GM23248 (cell line): ENCODE measurements at places on chromosomes 5 and 9. TPM values are rescaled to one million over a fixed set of nuclear protein-coding genes. Genes with fewer than 3 reads are reported as not detected.

ZNF454 gene
- total RNA-seq = 0.97 and 1.9 TPM in 2 replicates

ORM2 gene
- not detected in 2 replicates for total RNA-seq

FAM221B gene
- total RNA-seq = not detected in 2 replicates

SREK1IP1 gene
- 7.3 and 16.2 TPM in 2 replicates for total RNA-seq

PCDHA10 gene
- total RNA-seq = 0.11 and 0.13 TPM in 2 replicates

LHX3 gene
- not detected in 2 replicates for total RNA-seq

PLCXD3 gene
- 0.13 and 0.22 TPM in 2 replicates for total RNA-seq

TGFBI gene
- 7,109 and 7,351 TPM in 2 replicates for total RNA-seq

TICAM2 gene
- 1.9 and 12.3 TPM in 2 replicates for total RNA-seq

DNA sequence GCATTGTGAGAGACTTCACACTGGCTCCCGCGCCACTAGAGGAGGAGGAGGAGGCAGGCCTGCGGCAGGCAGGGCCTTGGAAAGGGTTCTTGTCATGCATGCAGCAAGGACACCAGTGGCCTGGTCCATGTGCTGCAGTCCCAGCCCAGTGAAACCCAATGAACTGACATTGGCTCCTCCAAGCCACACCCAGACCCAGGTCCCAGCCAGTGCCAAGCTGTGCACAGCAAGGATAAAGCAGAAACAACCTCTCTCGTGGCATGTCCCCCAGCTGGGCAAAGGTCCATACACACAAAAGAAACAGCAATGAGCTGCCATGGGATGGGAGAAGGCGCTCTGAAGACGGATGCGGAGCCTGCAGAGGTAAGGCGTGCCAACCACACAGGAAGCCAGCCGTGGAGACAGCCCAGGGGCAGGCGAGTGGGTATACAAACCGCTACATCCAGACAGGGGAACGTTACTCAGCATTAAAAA lies 89.2 kb downstream of the SEMA4D start:
- no peak overlapping the region for H3K27ac ChIP-seq
- no peak overlapping the region for H3K4me3 ChIP-seq
- H3K4me1 ChIP-seq = no peaks in the 10 kb centered on the region
- no peaks in the 10 kb centered on the region for H3K27me3 ChIP-seq

GRCh38 chr5:143172739-143173138 lies 230.7 kb downstream of the NR3C1 start:
- H3K4me1 ChIP-seq = peaks cover 24% of the 10 kb centered on the region
- H3K27me3 ChIP-seq = no peaks in the 10 kb centered on the region
- H3K36me3 ChIP-seq = no peaks in the 10 kb centered on the region
- DNase-seq = no peak
- H3K4me3 ChIP-seq = no peak overlapping the region

DNA sequence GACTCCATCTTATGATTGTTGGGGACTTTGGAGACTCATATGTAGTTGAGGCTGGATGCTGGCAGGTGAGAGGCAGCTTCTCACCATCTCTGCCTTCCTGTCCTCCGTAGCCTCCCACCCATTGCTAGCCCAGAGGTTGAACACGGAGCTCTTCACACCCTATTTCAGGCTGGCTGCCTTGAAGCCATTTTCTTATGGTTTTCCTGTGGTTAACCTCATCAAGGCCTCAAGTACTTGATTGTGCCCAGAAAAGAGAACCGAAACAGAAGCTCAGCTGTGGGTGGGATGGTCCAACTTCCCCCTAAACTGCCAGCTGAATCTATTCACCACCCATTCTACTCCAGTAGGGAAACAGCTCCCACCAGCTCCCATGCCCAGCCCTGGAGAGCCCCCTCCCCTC lies 102.9 kb downstream of the LIFR start:
- 0 out of 2 replicates have a peak, but pooled peaks cover 3% of the 10 kb centered on the region for H3K27me3 ChIP-seq
- 0 out of 2 replicates have a peak, but pooled peaks cover 7% of the 10 kb centered on the region for H3K4me1 ChIP-seq
- H3K27ac ChIP-seq = no peak overlapping the region
- no peaks in the 10 kb centered on the region for H3K36me3 ChIP-seq
- no peak for DNase-seq
- no peak overlapping the region for H3K4me3 ChIP-seq

- no peak overlapping the region for H3K27ac ChIP-seq
- DNase-seq = no peak
- no peaks in the 10 kb centered on the region for H3K4me1 ChIP-seq
- H3K4me3 ChIP-seq = no peak overlapping the region
- no peaks in the 10 kb centered on the region for H3K36me3 ChIP-seq
These were observed 388.3 kb upstream of the CHD1 start for GRCh38 chr5:99317136-99317535.

GRCh38 chr5:133902511-133903118 lies 65.8 kb downstream of the C5orf15 start:
- no peak overlapping the region for H3K27ac ChIP-seq
- no peaks in the 10 kb centered on the region for H3K36me3 ChIP-seq
- DNase-seq = no peak
- peaks cover 3% of the 10 kb centered on the region; the same call in 1 of the 2 replicates for H3K27me3 ChIP-seq

GRCh38 chr9:30932226-30932625 lies 1452.2 kb upstream of the ACO1 start:
- no peaks in the 10 kb centered on the region for H3K36me3 ChIP-seq
- no peak overlapping the region for H3K27ac ChIP-seq
- no peak overlapping the region for H3K4me3 ChIP-seq

GRCh38 chr9:114467910-114468309 lies 37.4 kb downstream of the WHRN start:
- no peaks in the 10 kb centered on the region for H3K27me3 ChIP-seq
- no peaks in the 10 kb centered on the region for H3K36me3 ChIP-seq
- H3K27ac ChIP-seq = no peak overlapping the region

DNA sequence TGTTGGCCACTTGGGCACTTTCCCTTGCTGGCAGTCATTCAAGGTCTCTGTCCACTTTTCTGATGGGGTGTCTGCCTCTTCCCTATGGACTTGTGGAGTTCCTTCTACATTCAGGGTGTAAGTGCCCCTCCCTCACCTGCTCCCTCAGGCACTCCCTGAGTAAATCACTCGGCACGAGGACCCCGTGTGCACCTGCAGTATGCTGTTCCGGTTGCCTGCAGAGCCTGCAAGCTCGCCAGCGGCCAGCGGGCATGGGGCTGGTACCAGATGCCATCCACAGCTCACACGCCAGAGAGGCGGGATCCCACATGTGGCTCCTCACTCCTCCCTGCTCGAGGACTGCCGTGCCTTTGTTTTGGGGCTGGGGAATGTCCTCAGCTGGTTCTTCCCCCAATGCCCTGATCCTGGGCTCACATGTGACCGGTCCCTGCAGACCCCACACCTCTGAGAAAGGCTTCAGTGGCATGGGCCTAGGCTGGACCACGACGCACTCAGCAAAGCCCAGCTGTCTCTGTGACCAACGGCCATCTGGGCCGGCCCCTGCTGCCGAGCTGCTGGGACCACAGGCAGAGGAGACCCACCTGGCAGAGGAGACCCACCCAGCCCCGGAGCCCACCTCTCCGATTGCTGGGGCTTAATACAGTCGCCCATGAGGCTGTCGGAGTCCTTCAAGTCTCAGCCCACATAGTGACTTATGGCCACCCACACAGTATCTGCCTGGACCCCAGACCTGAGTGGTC lies 46.1 kb upstream of the CLPTM1L start:
- H3K36me3 ChIP-seq = no peaks in the 10 kb centered on the region
- H3K27ac ChIP-seq = no peak overlapping the region
- no peak for DNase-seq
- peaks cover 37% of the 10 kb centered on the region for H3K27me3 ChIP-seq

GRCh38 chr5:54927097-54927746 lies 58.2 kb downstream of the ESM1 start:
- no peaks in the 10 kb centered on the region for H3K36me3 ChIP-seq
- no peak overlapping the region for H3K27ac ChIP-seq
- peaks cover 3% of the 10 kb centered on the region for H3K27me3 ChIP-seq
- no peak overlapping the region for H3K4me3 ChIP-seq
- no peaks in the 10 kb centered on the region for H3K4me1 ChIP-seq

DNA sequence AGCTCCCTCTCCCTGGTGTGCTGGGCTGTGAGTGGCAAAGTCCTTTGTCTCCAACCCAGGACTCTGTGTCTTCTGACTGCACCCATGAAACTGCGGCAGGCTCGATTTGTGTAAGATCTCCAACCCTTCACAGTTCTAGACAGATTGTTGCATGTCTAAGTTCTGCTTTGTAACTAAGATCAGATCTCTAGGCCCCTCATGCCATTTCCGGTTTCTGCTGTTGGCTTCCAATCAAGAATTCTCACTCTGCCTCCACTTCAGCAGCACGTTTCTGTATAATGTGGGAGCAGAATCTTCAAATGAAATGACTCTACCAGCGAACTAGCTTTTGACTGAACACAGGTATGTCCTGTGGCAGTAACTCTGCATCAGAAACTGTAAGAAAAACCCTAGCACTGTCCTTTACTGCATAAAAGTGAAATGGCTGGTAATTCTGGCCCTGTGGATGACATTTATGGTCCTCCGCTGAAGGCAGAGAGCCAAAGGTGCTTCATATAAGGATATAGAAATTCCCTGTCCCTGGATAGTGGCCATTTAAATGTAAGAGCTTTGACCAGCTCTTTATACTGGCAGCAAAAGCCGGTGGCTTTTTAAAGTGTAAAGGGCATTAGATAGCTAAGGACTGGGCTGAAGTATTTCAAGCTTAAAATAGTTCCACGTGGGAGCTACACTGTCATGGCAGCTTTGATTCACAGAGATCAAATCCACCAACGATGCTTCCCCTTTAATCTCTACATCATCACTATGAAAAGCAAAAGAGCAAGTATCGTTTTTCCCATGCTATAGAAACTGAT lies 319.0 kb upstream of the CDH6 start:
- DNase-seq = no peak
- no peak overlapping the region for H3K27ac ChIP-seq
- no peaks in the 10 kb centered on the region for H3K27me3 ChIP-seq
- H3K4me1 ChIP-seq = no peaks in the 10 kb centered on the region
- no peaks in the 10 kb centered on the region for H3K36me3 ChIP-seq

GRCh38 chr5:2894736-2895135 lies 143.3 kb upstream of the IRX2 start:
- H3K27me3 ChIP-seq = no peaks in the 10 kb centered on the region
- no peak overlapping the region for H3K27ac ChIP-seq
- no peak overlapping the region for H3K4me3 ChIP-seq
- H3K36me3 ChIP-seq = no peaks in the 10 kb centered on the region
- DNase-seq = no peak

DNA sequence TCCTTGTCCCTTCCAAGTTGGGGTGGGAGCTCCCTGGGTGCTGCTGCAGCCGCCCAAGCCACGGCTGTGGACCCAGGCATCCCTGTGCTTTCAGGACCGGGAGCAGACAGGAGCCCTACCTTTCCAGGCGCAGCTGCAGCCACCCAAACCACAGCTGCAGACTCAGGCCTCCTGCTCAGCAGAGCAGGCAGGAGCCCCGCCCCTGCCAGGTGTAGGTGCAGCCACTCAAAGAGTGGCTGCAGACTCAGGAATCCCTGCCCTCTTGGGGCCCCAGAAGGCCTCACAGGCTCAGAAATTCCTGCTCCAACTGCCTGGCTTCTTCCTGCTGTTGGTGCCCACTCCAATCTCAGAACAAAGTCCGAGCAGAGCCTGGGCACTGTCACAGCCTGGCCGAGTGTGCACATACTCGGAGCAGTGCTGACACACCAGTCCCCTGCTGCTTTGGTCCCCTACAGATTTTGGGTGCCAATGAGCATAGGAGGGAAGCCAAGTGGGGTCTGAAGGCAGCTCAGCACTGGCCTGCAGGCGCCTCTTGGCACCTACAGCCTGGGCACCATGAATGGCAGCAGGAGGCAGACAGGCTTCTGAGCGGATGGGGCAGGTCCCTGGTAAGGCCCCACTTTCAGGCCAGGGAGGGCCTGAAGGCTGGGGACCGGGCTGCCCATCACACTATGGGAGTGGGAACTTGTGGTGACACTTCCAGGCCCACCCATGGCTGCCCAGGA lies 6.0 kb upstream of the TESK1 start:
- H3K4me1 ChIP-seq = peaks cover 8% of the 10 kb centered on the region
- H3K4me3 ChIP-seq = no peak overlapping the region
- no peaks in the 10 kb centered on the region for H3K36me3 ChIP-seq
- H3K27me3 ChIP-seq = no peaks in the 10 kb centered on the region
- no peak for DNase-seq

DNA sequence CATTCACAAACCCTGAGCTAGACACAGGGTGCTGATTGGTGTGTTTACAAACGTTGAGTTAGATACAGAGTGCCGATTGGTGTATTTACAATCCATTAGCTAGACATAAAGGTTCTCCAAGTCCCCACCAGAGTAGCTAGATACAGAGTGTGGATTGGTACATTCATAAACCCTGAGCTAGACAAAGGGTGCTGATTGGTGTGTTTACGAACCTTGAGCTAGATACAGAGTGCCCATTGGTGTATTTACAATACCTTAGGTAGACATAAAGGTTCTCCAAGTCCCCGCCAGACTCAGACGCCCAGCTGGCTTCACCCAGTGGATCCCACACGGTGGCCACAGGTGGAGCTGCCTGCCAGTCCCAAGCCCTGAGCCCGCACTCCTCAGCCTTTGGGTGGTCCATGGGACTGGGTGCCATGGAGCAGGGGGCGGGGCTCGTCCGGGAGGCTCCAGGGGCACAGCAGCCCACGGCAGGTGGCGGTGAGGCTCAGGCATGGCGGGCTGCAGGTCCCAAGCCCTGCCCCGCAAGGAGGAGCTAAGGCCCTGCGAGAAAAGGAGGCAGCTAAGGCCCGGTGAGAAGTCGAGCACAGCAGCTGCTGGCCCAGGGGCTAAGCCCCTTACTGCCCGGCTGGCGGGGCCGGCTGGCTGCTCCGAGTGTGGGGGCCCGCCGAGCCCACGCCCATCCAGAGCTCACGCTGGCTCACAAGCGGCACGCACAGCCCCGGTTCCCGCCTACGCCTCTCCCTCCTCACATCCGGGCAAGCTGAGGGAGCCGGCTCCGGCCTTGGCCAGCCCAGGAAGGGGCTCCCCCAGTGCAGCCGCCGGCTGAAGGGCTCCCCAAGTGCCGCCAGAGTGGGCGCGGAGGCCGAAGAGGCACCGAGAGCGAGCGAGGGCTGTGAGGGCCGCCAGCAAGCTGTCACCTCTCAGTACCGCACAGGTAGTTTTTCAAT lies 1039.2 kb upstream of the CDH9 start:
- no peaks in the 10 kb centered on the region for H3K27me3 ChIP-seq
- H3K27ac ChIP-seq = no peak overlapping the region
- no peaks in the 10 kb centered on the region for H3K4me1 ChIP-seq
- H3K4me3 ChIP-seq = no peak overlapping the region
- no peaks in the 10 kb centered on the region for H3K36me3 ChIP-seq
- DNase-seq = no peak

- peak overlapping the region; percentile 17; the same call in 1 of the 2 replicates for H3K27ac ChIP-seq
- H3K27me3 ChIP-seq = no peaks in the 10 kb centered on the region
- H3K4me1 ChIP-seq = peaks cover 13% of the 10 kb centered on the region
- no peaks in the 10 kb centered on the region for H3K36me3 ChIP-seq
- H3K4me3 ChIP-seq = 0 out of 2 replicates have a peak overlapping the region, but pooled peaks have one; percentile 23
These were observed 4.0 kb downstream of the LMBRD2 start for GRCh38 chr5:36147681-36148080.

DNA sequence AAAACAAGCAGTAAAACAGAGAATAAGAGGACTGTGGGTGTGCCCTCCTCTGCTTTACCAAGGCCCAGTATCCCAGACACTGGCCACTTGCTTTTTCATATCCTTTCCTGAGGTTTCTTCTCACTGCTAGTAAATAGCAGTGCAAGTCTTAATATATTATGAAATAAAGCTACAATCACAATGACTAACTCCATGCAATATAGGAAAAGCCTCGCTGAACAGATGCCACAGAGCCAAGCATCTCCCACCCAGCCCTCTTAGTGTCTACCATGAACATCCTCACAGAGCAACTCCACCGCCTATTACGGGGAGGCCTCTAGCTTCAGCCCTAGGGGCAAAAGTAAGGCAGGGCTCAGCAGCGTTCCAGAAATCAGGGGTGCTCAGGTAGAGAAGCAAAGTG lies 130.7 kb upstream of the LHFPL2 start:
- H3K4me1 ChIP-seq = peaks cover 30% of the 10 kb centered on the region
- no peak overlapping the region for H3K4me3 ChIP-seq
- H3K27ac ChIP-seq = peak overlapping the region; percentile 73
- H3K27me3 ChIP-seq = no peaks in the 10 kb centered on the region
- peak; percentile 44 for DNase-seq
- H3K36me3 ChIP-seq = no peaks in the 10 kb centered on the region

GRCh38 chr5:119537704-119538103 lies 85.4 kb downstream of the HSD17B4 start:
- no peak overlapping the region for H3K27ac ChIP-seq
- no peak for DNase-seq
- H3K27me3 ChIP-seq = no peaks in the 10 kb centered on the region
